Uterus (tissue), 4 donors: ENCODE measurements at places on chromosomes 12 and 14. TPM values are rescaled to one million over a fixed set of nuclear protein-coding genes. Genes with fewer than 3 reads are reported as not detected.

DNA sequence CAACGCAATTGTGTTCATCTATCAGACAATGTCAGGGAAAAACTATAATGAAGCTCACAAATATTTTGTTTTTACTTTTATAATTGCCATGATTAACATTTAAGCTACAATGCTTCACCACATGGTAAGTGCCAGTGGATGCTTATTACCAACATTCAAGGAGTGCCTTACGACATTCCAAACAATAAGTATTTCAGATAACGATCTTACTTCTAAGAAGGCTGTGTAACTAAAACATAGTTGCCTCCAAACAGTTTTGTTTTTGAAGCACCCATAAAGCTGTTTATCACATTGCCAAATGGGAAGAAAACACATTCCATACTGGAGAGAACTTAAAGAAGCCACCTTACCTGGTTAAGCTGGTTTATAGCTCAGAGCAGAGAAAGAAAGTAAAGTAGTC is 78.8 kb downstream of the RPS6KA5 start:
- no peak for DNase-seq
- H3K27me3 ChIP-seq: no peaks in the 10 kb centered on the region

DNA sequence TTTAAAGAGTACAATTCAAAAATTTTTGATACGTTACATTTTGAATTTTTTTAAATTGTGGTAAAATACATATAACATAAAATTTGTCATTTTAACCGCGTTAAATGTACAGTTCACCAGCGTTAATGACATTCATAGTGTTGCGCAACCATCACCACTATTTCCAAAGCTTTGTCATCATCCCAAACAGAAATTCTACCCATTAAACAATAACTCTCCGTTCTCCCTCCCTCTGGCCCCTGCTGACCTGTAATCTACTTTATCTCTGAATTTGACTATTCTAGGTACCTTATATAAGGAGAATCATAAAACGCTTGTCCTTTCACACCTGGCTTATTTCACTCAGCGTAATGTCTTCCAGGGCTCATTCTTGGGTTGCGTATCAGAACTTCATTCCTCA is 69.1 kb upstream of the DYNC1H1 start:
- H3K4me1 ChIP-seq: no peaks in the 10 kb centered on the region
- H3K27ac ChIP-seq: no peak overlapping the region
- no peaks in the 10 kb centered on the region for H3K27me3 ChIP-seq

DNA sequence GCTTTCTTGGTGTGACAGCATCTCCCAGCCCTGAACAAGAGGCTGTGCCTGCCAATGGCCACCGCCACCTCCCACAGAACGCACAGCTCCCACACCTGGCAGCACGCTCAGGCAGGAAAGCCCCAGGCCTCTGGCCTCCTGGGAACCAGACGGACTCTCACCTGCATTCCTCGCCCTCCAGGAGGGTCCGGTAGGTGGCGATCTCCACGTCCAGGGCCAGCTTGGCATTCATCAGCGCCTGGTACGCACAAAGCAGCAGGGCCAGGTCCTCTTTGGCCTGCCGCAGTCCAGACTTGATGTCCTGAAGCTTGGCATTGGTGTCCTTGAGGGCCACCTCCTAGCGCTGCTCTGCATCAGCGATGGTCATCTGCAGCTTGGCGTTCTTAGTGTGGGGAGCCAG is 12.1 kb upstream of the KRT77 start:
- H3K4me3 ChIP-seq: no peak overlapping the region
- H3K27me3 ChIP-seq: peaks cover 16% of the 10 kb centered on the region
- no peaks in the 10 kb centered on the region for H3K4me1 ChIP-seq
- no peaks in the 10 kb centered on the region for H3K36me3 ChIP-seq
- no peak overlapping the region for H3K27ac ChIP-seq

DNA sequence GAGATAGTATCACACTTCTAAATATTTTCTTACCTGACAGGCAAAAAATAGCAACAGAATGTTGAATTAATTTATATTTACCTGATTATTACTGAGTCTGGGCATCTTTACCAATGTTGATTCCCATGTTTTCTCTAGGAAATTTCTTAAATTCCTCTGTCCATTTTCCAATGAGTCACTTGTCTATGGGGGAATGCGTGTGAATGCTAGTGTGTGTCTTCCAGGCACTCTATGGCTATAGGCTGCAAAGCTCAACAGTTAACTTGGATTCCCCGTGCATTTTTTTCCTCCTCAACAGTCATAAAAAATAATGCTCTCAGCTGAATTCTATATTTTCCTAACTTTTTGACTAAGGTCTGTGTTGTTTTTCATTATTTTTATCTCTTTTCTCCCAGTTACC is 1385.8 kb upstream of the FLRT2 start:
- no peaks in the 10 kb centered on the region for H3K4me1 ChIP-seq
- H3K4me3 ChIP-seq: no peak overlapping the region
- no peaks in the 10 kb centered on the region for H3K36me3 ChIP-seq
- H3K27me3 ChIP-seq: no peaks in the 10 kb centered on the region
- no peak for DNase-seq
- H3K27ac ChIP-seq: no peak overlapping the region

GRCh38 chr12:76003355-76003638 is 28.3 kb downstream of the PHLDA1 start:
- H3K4me1 ChIP-seq: no peaks in the 10 kb centered on the region
- H3K4me3 ChIP-seq: no peak overlapping the region
- no peak for DNase-seq
- no peaks in the 10 kb centered on the region for H3K27me3 ChIP-seq
- H3K36me3 ChIP-seq: no peaks in the 10 kb centered on the region

SLC2A13 gene
- total RNA-seq: 13.2 TPM

FAM186B gene
- 0.30 TPM for total RNA-seq
